BE2C (cell line): ENCODE measurements at places on chromosomes 3 and 15.

- DNase-seq = no peak
Measured at GRCh38 chr3:152672320-152672649, 162.6 kb upstream of the P2RY1 start.

DNA sequence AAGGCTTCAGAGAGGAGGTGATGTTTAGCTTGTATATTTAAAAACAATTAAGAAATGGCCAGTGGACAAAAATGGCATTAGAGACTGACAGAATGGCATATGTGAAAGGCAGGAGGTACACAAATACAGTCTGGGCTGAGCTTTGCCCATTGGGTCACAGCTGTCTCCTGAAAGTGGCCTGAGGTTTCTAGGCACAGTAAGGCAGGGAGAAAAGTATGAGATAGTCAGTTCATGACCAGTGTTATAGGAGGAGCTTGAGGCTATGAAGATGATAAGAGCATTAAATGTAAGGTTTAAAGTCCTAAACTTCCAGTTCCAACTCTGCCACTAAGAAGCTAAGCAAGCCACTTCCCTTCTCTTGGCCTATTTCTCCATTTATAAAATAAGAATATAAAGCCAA is 111.2 kb upstream of the SETMAR start:
- DNase-seq = no peak

- peak; percentile 31 for DNase-seq
Measured at GRCh38 chr15:100255644-100256043, 86.1 kb downstream of the ADAMTS17 start.

GRCh38 chr3:27040674-27041073 is 328.5 kb downstream of the NEK10 start:
- no peak for DNase-seq

DNA sequence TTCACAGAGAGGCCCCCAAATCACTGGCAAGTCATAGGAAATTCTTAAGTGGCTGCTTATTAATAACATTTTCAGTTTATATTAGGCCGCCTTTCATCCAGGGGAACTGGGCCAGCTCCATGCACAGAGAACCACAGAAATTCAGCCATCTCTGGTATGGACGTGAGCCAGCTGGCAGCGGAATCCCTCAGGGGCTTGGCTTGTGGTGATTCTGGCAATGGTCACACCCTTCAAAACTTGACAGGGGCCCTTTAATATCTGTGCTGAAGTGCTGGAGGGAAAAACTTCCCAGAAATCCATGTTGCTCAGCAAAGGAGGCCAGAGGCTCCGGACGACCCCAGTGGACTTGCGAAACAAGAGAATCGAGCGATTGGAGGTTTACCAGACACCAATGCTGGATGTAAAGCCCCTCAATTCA is 11.3 kb downstream of the PRICKLE2 start:
- DNase-seq = peak; percentile 77

GRCh38 chr3:96706509-96706908 is 107.9 kb upstream of the EPHA6 start:
- no peak for DNase-seq

GRCh38 chr15:91491101-91491950 is 362.2 kb upstream of the SLCO3A1 start:
- no peak for DNase-seq

- DNase-seq = no peak
Measured at GRCh38 chr15:77021803-77022381, 27.0 kb downstream of the PSTPIP1 start.

- DNase-seq = no peak
Measured at GRCh38 chr3:42801784-42802183, 2.5 kb downstream of the HIGD1A start.

GRCh38 chr3:86788371-86788770 is 202.6 kb downstream of the VGLL3 start:
- DNase-seq = no peak

GRCh38 chr3:46663591-46664135 is 29.8 kb downstream of the ALS2CL start:
- peak; percentile 19 for DNase-seq

DNA sequence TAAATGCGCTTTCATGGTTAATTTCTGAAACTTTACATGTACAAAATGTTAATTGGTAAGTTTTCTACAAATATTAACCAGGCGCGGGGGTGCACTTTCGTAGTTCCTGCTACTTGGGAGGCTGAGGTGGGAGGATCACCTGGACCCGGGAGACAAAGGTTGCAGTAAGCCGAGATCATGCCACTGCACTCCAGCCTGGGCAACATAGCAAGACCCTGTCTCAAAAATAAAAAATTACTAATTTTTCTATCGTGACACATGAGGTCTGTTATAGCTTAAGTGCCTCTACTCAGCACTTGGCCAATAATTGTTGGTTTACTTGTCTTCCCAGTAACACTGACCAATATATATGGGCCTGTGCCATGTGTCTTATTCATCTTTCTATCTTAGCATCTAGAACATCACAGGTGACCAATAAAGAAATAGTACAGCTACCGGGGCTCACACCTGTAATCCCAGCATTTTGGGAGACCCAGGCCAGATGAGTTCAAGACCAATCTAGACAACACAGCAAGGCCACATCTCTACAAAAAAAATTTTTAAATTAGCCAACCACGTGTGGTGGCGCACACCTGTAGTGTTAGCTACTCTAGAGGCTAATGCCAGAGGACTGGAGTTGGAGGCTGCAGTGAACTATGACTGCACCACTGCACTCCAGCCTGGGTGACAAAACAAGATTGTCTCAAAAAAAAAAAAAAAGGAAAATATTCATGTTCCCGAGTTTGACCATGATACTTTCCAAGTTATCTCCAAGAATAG is 6.1 kb downstream of the MSL2 start:
- DNase-seq = no peak
